Stimulated activated CD4-positive, alpha-beta T cell treated with anti-CD3 and anti-CD28 coated beads, Interleukin-15, amount 100 ng/mL, for 1 hour (primary cell): ENCODE measurements at places on chromosomes 12 and 14.

- no peak for DNase-seq
Observed at GRCh38 chr12:95837240-95838038, 21.3 kb upstream of the SNRPF start.

DNA sequence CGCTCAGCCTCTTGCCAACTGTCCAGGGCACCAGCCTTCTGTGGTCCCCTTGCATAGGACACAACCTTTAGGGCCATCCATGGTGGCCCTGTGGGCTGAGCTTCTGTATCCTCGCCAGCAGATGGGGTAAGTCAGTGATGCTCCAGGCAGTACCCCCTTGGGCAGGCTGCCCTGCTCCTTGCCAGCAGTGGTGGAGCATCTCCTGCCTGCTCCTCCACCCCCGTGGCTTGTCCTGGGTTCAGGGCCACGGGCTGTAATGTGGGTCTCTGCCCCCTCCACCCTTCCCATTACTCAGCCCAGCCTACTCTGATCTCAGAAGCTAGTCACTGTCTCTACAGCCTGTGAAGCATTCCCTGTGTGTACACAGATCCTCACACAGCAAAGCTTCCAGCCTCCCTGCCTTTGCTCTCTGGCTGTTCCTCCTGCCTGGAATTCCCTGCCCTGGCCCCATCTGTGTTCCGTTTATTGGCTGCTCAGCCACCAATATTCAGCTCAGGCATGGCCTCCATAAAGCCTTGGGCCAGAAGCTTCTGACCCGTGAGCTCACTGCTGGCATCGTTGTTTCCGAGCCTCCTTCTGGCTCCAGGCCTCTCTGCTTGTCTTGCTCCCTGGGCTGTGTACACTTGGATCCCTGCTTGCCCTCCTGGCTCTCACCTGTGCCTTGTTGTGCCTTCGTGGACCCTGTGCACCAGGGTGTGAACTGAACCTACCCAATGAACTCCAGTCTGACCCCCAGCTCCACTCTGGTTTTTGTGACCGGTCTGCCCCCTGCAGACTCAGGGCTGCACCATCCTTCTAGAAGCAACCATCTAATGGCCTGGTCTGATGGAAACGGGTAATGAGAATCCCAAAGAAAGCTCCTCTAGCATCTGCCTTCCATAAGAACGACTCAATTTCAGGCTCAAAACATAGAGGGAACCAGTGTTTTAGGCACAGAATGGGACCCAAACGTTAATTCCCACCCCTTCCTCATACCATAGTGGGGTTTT, 177.0 kb upstream of the PRMT8 start:
- DNase-seq = no peak

DNA sequence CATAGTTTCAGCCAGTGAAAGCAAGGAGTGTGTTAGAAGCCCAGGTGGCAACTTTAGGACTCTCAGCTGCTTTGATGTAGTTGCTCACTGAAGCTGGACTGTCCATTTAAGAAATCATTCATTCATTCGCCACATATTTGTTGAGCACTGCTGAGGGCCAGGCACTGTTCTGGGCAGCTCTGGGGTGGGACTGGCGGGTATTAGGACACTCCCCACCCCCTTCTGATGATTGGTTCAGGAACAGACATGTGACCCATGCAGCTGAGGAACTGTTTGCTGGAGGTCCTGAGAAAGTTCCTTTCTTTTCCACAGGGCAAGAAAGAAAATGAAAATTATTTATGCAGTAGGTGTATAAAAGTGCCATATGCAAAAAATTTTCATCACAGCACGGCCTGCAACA, 70.3 kb upstream of the CHST11 start:
- DNase-seq = no peak

GRCh38 chr14:34781242-34781641, 66.8 kb upstream of the CFL2 start:
- DNase-seq = no peak

GRCh38 chr12:114673169-114673833, 10.7 kb downstream of the TBX3 start:
- DNase-seq = no peak

DNA sequence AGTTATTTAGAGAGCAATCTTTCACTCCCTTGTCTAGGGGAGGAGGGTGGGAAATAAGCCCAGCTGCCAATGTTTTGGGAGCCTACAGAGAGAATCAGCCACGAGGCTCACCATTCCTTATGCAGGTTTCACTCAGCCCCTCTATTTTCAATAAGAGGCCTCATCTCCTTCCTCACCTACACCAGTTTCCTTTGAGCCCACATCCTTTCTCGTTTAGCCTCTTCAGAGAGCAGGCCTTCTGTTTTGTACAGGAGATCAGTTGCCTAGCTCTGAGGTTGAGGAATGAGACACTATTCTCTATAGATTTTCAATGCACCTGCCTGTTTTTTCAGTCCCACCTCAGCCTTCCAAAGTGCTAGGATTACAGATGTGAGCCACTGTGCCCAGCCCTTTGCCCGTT, 17.9 kb downstream of the SNAPC1 start:
- DNase-seq = no peak

DNA sequence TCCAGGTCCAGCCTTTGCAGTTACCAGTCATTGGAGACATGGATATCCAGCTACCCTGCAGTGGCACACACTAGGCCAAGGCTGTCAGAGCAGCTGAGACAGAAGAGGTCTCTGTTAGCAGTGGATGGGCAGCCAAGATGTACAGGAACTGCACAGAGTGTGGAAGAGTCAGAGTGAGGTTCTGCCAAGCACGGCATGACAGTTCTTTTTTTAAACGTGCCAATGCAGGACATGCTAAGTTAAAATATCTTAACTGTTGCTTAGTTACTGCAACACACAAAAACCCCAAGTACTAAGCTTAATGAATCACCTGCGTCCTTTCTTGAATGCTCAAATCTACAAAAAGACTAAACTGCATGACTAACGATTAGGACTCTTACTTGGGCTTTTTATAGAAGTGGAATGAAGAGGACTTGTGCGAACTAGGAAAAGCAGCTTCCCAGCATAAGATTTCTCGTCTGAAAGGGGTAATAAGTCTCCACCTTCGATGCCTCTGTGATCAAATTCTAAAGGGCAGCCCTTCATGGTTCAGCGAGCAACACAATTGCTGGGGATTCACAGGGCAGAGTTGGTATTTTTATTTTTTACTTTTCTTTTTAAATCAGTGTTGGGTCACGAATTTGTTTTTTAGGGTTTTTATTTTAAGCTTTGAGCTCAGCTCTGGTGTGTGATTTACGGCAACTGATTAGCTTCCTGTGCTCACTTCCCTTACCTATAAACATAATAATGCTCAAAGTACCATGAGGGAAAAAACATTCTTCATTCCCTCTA, 20.6 kb downstream of the MAPK1IP1L start:
- no peak for DNase-seq

- no peak for DNase-seq
Observed at GRCh38 chr14:104187931-104188726, 49.7 kb downstream of the KIF26A start.

GRCh38 chr14:81625343-81625742, 91.7 kb upstream of the SEL1L start:
- no peak for DNase-seq

DNA sequence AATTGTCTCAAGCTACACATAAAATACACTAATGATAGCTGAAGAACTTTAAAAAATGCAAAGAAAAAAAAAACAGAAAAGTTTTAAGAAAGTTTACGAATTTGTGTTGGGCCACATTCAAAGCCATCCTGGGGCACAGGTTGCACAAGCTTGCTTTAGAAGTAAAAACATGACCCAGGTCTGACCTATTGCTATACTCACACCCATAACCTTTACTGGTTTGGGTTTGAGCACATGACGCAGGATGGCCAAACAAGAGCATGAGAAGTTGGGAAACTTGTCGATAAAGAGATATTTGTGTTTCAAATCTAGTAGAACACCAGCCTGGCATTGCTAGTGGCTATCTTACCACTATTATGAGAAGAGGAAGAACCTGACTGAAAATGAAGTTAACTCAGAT, 143.7 kb downstream of the NOVA1 start:
- DNase-seq = no peak

GRCh38 chr12:17954788-17955187, 135.2 kb downstream of the RERGL start:
- DNase-seq = no peak

GRCh38 chr14:76931631-76932402, 96.7 kb downstream of the IRF2BPL start:
- no peak for DNase-seq

DNA sequence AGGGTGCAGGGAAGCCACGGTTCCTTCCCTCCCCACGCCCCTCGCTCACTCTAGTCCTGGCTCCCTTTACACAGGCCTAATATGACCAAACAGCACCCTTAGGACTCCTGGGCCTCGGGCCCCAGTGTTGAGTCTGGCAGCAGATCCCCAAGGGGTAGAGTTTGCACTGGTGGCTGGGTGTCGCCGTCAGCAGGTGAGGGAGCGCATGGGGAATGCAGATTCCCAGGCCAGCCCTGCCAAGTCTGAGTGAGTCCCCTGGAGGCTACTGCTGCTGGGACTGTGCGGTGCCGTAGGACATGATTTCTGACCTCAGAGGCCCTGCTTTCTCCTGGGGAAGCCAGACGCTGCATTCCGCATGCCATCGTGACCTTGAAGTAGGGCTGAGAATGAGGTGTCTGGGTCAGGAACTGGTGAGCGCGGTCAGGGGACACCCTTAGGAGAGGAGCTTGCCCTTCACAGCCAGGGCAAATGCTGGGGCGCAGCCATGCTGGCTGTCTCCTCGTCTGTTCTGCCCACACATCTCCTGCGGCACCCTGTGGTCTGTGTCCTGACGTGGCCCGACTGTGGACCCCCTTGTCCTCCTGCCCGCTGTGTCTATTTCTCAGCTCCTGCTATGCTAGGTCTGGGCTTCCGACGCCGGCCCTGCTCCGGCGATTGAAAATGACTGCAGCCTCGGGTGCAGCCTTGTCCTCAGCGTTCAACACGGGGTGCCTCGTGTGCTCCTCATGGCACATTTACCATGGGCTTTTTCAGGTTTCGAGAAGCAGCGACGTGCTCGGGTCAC, 37.6 kb upstream of the PRMT8 start:
- DNase-seq = no peak

GRCh38 chr14:68878908-68879307, 86.0 kb upstream of the ZFP36L1 start:
- no peak for DNase-seq

GRCh38 chr14:33996462-33996861, 45.6 kb upstream of the EGLN3 start:
- no peak for DNase-seq

DNA sequence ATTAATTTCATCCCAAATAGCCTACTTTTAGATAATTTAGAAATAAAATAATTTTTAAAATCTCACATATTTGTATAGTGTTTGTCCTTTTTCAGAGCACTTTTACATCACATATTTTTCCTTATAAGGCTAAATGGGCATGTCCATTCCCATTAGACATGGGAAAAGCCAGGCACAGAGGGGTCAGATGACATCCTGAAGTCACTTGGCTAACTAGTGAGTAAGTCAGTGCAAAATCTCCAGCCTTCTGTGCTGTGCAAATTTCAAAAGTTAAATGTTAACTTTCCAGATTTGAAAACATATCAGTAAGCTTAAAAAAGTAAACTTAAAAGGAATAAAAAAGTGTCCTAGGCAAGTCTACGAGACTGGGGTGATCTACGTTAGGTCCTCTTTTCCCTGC, 117.4 kb downstream of the EMP1 start:
- no peak for DNase-seq

- DNase-seq = no peak
Observed at GRCh38 chr14:96830946-96831345, 33.8 kb downstream of the VRK1 start.
